GM23248 (cell line): ENCODE measurements at places on chromosomes 11 and 22.

DNA sequence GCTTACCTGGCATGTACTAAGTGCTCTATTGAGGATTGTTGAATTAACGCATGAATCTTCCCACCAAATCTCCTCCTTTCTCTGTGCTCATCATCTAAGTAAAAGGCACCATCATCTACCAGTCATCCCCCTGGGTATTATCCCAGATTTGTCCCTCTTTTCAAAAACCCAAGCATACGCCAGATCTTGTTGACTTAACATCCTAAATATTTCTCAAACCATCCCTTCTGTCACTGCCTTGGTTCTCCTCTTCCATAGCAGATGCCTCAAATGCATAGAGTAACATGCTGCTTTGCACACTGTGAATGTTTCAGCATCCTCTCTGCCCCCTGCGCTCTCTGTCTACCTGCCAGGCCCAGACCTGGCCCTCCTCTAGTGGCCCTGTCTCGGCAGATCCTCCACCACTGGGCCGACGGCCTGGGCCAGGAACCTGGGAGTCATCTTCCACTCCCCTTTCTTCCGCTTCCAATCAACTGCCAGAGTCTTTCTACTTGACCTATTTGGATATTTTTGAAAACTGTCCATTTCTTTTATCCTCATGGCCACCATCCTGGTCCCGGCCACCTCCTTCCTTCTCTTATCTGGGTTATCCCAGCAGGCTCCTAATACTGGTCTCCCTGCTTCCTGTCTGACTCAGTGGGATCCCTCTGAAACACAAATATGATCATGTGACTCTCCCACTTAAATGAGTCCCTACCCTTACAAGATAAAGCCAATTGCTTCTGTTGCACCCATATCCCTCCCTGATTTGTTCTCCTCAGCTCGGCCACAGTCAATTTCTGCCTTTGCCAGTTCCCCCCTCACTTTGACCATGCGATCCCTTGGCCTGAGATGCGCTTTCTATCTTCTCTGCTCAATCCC, 3.4 kb upstream of the TAB1 start:
- no peak for DNase-seq

- DNase-seq = no peak
These were observed 214.1 kb downstream of the FAM76B start for GRCh38 chr11:95575517-95575916.

GRCh38 chr11:76728778-76729177, 54.4 kb upstream of the TSKU start:
- DNase-seq = no peak

- DNase-seq = no peak
These were observed 86.8 kb downstream of the SLC1A2 start for GRCh38 chr11:35332524-35332923.

- DNase-seq = no peak
These were observed 144.4 kb downstream of the NCAM1 start for GRCh38 chr11:113105592-113105991.

DNA sequence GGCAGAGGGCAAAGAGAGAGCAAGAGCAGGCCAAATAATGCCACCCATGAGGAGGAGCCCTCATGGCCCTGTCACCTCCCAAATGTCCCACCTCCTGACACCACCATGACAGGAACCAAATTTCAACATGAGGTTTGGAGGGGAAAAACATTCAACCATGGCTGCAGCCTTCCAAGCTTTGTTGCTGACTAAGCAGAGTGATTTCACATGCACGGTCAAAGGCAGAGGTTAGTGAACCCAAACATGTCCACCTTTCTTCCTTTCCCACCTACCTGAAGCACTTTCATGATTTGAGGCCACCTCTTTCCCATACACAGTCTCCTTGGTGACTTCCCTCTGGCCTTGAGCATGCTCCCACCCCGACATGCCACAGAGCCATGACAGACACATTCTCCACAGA, 89.7 kb downstream of the C11orf91 start:
- no peak for DNase-seq

DNA sequence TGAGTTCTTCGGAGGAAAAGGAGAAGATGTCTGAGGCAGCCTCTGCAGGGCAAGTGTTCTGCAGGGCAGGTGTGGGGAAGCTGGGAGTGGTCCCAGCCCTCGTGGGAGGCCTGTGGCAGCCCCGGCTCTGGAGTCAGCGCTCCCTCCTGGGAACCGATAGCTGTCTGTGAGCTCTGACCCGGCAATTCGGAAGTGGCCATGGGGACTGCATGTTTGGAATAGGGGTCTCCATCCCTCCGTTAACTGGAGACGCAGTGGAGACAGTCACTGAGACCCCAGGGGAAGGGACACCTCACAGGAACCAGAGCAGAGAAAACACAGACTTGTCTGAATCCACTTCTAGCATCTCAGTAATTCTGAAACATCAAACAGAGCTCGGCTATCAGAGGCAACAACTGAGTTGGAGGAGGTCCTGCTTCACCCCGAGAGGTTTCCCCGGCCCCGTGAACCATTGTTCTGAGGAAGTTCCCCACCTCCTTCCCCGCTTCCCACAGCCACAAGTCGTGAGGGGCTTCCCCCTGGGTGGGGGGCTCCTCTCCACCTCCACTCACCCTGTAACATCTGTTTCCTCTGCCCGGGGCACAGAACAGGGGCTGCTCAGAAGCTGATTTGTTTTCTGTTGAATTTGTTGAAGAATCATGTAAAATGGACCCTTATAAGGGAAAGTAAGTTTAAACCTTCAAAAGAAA, 99.6 kb downstream of the BRD1 start:
- DNase-seq = no peak

- DNase-seq = peak; percentile 69
These were observed 19.9 kb downstream of the EMID1 start for GRCh38 chr22:29225422-29226090.

DNA sequence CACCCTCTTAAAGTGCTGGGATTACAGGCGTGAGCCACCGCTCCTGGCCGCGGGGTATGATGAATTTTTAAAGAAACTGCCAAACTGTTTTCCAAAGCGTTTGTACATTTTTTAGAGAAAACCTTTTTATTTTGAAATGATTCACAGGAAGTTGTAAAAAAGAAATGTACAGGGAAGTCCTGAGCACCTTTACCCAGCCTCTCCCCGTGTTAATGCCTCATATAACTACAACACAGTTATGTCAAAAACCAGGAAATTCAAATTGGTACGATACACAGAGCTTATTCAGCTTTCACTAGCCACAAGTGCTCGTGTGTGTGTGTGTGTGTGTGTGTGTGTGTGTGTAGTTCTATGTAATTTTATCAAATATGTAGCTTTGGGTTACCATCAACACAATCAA, 7.0 kb upstream of the FAM118A start:
- no peak for DNase-seq

DNA sequence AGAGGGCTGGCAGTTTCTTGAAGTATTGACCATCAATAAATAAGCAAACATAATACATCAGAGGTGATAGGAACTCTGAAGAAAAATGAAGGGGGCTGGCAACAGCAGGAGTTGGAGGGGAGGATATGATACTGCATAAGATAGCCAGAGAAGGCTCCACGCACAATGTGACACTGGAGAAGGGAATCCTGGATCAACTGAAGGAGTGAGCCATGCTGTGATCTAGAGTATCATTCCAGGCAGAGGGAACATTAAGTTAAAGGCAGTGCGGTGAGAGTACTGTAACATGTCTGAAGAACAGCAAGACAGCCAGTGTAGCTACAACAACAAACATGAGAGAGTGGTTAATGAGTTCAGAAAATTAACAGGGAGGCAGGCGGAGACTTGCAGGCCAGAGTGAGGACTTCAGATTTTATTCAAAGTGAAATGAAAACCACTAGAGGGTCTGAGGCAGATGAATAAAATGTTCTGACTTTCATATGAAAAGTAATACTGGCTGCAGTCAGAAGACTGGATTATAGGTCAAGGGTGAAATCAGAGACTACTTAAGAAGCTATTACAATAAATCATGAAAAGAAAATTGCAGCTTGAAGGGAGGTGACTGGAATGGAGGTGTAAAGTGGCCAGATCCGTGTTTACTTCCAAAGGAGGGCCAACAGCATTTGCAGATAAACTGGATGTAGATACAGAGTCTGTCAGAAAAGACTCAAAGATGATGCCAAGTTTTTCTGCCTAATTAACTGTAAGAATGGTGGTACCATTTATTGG, 49.4 kb downstream of the RRAS2 start:
- DNase-seq = no peak

GRCh38 chr11:11787305-11788062, 54.3 kb upstream of the USP47 start:
- peak; percentile 78 for DNase-seq

DNA sequence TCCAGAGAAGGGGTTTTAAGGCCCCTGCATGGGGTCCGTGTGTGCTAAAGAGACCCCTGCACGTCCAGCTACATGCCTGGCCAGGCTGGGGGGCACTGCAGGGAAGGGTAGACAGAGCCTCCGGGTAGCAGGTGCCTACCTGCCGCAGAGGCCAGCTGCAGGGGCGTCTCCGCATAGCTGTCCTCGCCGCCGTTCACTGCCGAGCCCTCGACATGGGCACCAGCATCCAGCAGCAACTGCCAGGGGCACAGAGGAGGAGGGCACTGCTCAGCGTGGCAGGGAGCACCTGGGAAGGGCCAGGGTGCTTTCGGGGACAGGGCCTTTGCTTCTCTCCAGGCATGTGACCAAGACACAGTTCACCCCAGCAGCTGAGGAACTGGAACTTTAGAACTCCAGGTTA, 59.7 kb downstream of the NAT10 start:
- DNase-seq = no peak

GRCh38 chr11:132864811-132865576, 667.3 kb downstream of the OPCML start:
- DNase-seq = no peak
